ENCODE measurements at places on chromosomes 2 and 18.
A peak's percentile ranks its signal among the peaks of the same experiment; 100 is the strongest.

- DNase-seq = peak; percentile 66
Measured at GRCh38 chr2:71548646-71549425, 95.5 kb downstream of the DYSF start.

DNA sequence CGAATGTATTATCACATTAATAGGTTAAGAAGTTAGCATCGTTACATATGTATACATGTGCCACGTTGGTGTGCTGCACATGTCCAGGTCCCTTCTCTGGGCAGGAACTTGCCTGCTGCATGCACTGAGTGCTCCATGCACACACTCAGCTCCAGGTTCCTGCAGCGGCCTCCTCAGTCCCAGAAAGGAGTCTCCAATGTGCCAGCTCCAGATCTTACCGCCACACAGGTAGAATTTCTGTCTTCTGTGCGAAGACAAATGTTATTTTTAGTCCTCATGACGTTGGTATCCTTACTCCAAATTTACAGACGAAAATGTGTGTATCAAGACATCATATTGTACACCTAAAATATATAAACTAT is 127.1 kb downstream of the GALR1 start:
- no peak for DNase-seq

GRCh38 chr2:176285321-176285720 is 16.1 kb downstream of the MTX2 start:
- DNase-seq = no peak

GRCh38 chr2:181106789-181107627 is 126.6 kb downstream of the UBE2E3 start:
- no peak for DNase-seq

DNA sequence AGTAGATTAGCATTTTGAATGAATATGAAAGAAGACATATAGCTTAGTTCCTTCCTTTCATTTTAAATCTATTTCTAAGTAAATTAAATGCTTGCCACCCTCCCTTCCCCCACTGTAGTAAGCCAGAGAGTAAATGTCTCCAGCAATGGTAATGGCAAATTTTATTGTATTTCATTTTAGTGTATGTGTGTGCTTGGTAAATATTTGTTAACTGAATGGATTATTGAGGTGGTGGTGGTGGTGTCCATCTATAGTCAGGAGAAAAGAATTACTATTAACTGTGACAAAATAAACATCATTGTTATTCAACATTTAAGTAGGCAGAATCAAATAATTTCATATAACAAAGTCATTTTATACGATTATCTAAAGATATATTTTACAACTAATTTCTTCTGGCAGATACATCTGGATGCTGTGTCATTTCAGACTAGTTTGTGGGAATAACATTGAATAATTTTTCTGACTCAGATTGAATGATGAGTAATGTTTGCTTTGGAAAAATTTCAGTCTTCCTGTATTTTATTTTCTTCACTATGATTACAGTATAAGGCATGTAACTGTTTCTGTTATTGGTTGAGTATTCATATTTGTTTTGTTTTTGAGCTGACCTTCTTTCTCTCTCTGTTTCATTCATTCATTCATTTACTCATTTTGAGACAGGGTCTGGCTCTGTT is 18.3 kb downstream of the ASXL3 start:
- no peak for DNase-seq

DNA sequence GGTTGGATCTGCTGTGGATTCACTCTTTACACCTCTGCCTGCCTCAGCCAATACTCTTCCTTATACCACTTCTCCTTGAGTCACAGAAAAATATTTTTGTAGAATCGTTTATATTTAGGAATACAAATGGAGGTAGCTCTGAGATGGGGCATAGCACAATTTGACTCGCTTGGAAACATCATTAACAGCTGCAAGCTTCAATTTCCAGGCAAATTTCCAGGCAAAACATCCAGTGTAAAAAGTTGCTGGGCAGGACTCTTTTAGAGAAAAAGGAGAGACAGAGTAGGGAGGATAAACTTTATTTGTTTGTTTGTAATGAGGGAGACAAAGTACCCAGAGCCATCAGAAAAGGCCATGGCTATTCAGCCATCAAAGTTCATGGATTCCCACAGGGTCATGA is 74.4 kb upstream of the SOX11 start:
- no peak for DNase-seq

DNA sequence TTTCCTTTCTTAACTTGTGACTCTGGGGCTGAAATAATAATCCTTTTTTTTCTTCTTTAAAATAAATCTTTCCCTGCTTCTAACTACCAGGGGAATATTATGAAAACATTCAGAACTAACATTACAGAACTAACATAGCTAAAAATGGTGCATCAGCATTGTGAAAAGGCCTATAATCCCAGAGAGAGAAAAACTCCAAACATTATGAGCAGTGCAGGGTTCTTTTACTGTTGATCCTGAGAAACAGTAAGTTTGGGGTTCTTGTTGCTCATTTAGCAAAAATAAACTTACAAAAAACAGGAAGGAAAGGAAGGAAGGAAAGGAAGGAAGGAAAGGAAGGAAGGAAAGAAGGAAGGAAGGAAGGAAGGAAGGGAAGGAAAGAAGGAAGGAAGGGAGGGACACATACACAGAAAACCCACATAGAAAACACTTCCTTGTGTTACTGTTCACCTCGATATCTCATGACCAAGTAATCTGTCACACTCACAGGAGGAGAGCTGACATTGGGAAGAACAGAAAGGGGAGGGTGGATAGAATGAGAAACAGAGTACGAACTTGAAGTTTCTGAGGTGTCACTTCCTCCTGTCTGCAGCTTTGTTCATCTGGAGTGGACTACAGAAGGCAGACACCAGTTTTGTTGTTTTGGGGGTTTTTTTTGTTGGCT is 18.4 kb upstream of the PIK3C3 start:
- no peak for DNase-seq

GRCh38 chr2:110865188-110865587 is 132.8 kb downstream of the ACOXL start:
- peak; percentile 57 for DNase-seq

DNA sequence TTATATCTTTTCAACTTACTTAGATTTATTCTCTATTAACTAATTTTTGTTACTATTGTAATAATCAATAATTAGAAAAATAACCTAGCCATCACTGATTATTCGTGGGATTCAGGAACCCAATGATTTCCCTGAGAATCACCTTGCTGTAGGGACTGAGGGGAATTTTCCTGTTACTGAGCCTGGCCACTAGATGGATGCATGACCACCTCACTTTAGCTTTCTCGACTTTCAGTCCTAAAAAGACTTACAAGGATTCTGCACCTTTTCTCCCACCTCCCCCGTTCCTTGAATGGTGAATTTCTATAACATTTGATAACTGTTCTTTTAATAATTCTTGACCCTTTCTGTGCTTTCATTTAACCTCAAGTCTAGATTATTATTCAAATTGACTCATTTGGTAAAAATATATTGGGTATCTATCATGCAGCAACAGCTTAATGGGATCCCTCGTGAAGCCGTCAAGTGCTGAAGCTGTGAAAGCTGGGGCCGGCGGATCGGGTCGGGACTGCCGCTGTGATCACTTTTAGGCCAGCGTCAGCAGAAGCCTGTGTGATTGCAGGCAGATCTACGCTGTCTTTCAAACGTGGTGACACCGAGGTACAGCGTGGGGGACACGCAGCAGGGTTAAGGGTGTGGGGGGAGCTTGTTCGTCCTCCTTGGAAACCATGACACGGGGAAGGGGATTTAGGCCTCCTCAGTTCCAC is 38.8 kb upstream of the TMEM18 start:
- DNase-seq = no peak
